ENCODE measurements at places on chromosomes 12 and 14. TPM values are rescaled to one million over a fixed set of nuclear protein-coding genes. Genes with fewer than 3 reads are reported as not detected.

- DNase-seq: peak; percentile 11
- H3K4me3 ChIP-seq: peak overlapping the region; percentile 9
- no peaks in the 10 kb centered on the region for H3K4me1 ChIP-seq
Observed at GRCh38 chr14:59630288-59630963, 53.8 kb upstream of the CCDC175 start.

DNA sequence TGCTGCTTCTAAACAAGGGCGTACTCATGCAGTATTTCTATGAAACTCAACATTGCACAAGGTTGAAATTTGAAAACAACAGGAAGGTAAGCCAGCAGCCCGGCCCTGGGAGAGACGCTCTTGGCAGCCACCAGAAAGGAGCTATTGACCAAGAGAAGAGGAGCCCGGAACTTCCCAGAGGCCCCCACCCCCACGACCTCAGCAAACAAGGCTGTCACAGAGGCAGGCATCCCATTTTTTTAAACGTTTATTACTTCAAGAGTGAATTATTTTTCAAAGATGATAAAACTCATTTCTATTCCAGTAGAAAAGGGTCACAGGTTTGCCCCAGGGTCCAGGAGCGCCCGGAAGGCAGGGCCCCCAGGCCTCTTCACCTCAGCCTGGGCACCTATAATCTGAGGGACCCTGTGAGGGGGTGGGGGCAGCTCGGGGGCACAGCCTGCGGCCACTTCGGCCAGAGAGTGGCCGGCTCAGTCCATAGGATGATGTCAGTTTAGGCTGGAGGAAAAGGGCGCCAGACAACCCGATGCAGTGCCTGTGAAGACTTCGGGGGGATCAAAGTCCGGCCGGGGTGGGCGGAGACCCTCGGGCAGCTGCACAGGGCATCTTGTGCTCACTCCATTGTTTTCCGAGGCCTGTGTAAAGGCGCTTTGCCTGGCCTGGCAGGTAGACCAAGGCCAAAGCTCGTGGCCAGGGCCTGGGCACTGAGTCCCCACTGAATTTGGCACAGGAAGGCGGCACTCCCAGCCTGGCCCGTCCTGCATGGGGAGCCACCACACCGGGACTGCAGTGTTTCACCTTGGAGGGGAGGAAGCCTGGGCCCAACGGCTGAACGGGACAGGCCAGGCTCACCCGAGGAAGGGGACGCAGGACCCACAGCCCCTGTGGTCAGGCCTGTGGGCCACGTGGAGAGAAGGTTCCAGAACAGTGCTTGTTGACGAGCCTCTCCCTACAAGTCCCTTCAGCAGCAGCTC is 86.0 kb downstream of the SCARB1 start:
- H3K27ac ChIP-seq: no peak overlapping the region
- H3K36me3 ChIP-seq: peaks cover 5% of the 10 kb centered on the region
- H3K4me1 ChIP-seq: peaks cover 25% of the 10 kb centered on the region
- H3K4me3 ChIP-seq: no peak overlapping the region
- peak; percentile 70 for DNase-seq
- peaks cover 2% of the 10 kb centered on the region for H3K27me3 ChIP-seq

GRCh38 chr12:54355104-54355815 is 9.0 kb downstream of the GPR84 start:
- H3K4me3 ChIP-seq: no peak overlapping the region

DNA sequence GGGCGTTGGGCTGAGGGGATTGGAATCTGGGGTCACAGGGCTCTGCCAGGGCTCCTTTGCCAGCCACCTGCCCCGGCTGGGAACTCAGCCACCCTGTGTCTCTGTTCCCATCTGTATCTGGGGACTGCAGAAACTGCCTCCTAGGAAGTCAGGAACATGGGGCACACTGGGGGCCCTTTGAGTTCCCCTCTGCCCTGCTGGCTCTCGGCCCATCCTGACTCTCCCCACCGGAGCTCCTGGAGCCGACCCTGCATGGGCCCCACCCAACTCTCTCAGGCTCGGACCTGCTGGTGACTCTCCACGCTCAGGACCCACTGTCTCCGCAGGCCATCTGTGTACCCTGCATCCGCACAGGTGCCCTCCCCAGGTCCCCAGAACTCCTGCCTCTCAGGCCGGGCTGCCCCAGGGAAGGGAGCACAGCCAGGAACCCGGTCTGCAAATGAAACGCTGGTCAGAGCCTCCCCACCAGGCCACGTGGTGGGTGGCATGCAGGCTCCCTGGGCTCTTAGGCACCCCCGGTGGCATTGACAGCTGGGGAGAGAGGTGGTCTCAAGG is 82.8 kb downstream of the KIF26A start:
- no peak overlapping the region for H3K4me3 ChIP-seq
- no peaks in the 10 kb centered on the region for H3K36me3 ChIP-seq

- DNase-seq: peak; percentile 74
- no peak overlapping the region for H3K27ac ChIP-seq
- H3K36me3 ChIP-seq: no peaks in the 10 kb centered on the region
- H3K27me3 ChIP-seq: no peaks in the 10 kb centered on the region
Observed at GRCh38 chr12:47949441-47950341, 13.7 kb upstream of the TMEM106C start.

DNA sequence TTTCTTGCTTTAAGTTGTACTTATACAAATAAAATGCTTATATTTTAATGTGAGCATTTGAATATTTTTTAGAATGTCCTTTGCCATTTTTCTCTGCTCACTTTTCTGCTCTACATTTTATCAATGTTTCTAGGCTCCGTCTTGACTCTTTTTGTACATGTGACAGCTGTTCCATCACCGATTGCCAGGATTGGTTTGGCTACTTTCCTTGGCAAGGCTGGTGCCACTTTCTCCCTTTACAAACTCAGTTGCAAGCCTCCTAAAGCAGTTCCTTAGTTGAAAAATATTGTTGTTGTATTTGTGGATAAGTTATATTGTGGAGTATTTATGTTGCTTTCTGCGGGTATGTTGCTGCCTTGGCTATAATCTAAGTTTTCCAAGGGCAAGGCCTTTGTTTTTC is 63.4 kb downstream of the DACT1 start:
- no peaks in the 10 kb centered on the region for H3K36me3 ChIP-seq
- H3K27ac ChIP-seq: no peak overlapping the region
- peaks cover 14% of the 10 kb centered on the region for H3K4me1 ChIP-seq
- H3K27me3 ChIP-seq: no peaks in the 10 kb centered on the region
- peak; percentile 51 for DNase-seq

- H3K4me1 ChIP-seq: no peaks in the 10 kb centered on the region
- no peak overlapping the region for H3K4me3 ChIP-seq
- no peaks in the 10 kb centered on the region for H3K27me3 ChIP-seq
- H3K27ac ChIP-seq: no peak overlapping the region
- H3K36me3 ChIP-seq: no peaks in the 10 kb centered on the region
Observed at GRCh38 chr14:80805136-80805535, 136.4 kb downstream of the CEP128 start.

DNA sequence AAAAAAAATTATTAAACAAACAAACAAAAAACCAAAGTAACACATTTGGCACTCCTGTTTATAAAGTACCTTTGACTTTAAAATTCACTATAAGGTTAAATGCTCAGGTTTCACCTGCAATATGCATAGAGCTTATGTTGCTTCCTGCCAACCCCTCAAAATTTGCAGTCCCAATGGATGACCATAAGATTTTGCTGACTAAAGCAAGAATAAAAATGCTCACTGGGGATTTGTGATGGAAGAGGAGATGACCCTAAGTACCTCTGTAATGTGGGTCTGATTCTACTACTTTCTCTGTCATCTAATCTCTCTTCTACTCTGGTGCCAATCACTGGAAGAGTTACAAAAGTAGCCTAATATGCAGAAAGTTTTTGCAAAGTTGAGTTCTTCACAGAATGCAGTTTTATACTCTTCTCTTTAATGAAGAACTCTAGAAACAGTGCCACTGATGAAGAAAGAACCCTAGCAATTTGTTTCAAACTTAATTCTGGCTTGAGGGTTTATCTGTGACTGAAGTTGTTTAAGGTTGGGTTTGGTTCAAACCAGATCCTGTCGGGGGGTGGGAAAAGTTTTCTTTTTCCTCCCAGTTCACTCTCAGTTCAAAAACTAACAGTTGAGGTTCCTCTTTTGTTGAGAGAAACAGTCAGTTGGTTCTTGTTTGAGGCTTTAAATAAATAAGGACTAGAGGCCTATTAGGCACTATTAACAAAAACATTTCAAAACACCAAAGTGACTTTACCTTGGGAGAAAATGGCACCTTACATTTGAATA is 10.9 kb downstream of the WASHC3 start:
- H3K27me3 ChIP-seq: no peaks in the 10 kb centered on the region
- DNase-seq: peak; percentile 10
- H3K4me1 ChIP-seq: no peaks in the 10 kb centered on the region
- no peak overlapping the region for H3K27ac ChIP-seq

COCH gene
- 6.3 TPM for total RNA-seq

GUCY2C gene
- not detected for total RNA-seq

DLGAP5 gene
- total RNA-seq: 12.4 TPM

POTEM gene
- not detected for total RNA-seq

ARID4A gene
- total RNA-seq: 11.3 TPM

Measured in muscle of leg (tissue), 16 donors.